ENCODE measurements at places on chromosomes 5 and 9. TPM values are rescaled to one million over a fixed set of nuclear protein-coding genes. Genes with fewer than 3 reads are reported as not detected.

Gene CA9
- total RNA-seq: 0.27 TPM

Gene SEMA6A
- 6.3 TPM for total RNA-seq

Gene MPDZ
- total RNA-seq: 17.3 TPM

Gene SPINK5
- 5.6 TPM for total RNA-seq

Gene FOXD4
- total RNA-seq: 0.13 TPM

Gene FOXD4L4
- not detected for total RNA-seq

Gene GABRG2
- not detected for total RNA-seq

Gene CKMT2
- total RNA-seq: not detected

Gene APBA1
- total RNA-seq: 1.1 TPM

Gene SOHLH1
- total RNA-seq: not detected

Gene ZDHHC11
- 1.3 TPM for total RNA-seq

Gene FABP6
- not detected for total RNA-seq

Gene C5orf52
- not detected for total RNA-seq

Gene FGFR4
- 16.4 TPM for total RNA-seq

Gene TRIM36
- total RNA-seq: 5.0 TPM

Gene MYOZ3
- 4.6 TPM for total RNA-seq

Gene SH3GL2
- total RNA-seq: 3.5 TPM

Gene NMUR2
- not detected for total RNA-seq

Gene TEX48
- total RNA-seq: not detected

Gene TXNDC8
- not detected for total RNA-seq

Gene WHRN
- 8.1 TPM for total RNA-seq

Gene SLC34A3
- not detected for total RNA-seq

Gene ABO
- 1.8 TPM for total RNA-seq

Gene ARID3C
- 0.48 TPM for total RNA-seq

Gene LHX3
- total RNA-seq: not detected

Gene ARRDC1
- total RNA-seq: 110 TPM

Gene SPATA24
- 7.7 TPM for total RNA-seq

Gene IL13
- total RNA-seq: not detected

Gene SEMA5A
- 4.0 TPM for total RNA-seq

Gene PPP6C
- 24.7 TPM for total RNA-seq

Gene FOXD4L5
- 0.04 TPM for total RNA-seq

Gene ARHGEF39
- total RNA-seq: 1.2 TPM

Gene PAEP
- total RNA-seq: 0.21 TPM

Gene GZMA
- not detected for total RNA-seq

Gene RFESD
- 0.21 TPM for total RNA-seq

Gene ZNF622
- 60.8 TPM for total RNA-seq

Gene SLC6A7
- not detected for total RNA-seq

Gene ANKRD20A1
- total RNA-seq: 0.08 TPM

Gene PCDHA9
- total RNA-seq: under 0.01 TPM

Gene EDIL3
- total RNA-seq: 41.7 TPM

Gene TMEM215
- not detected for total RNA-seq

Gene UBE2QL1
- total RNA-seq: 0.34 TPM

Gene HAVCR1
- total RNA-seq: 0.29 TPM

Gene CEL
- total RNA-seq: 0.68 TPM

Gene FYB1
- total RNA-seq: not detected

Gene ZCCHC9
- 18.8 TPM for total RNA-seq

Gene OTP
- total RNA-seq: not detected

Gene CER1
- not detected for total RNA-seq

Gene ZNF879
- total RNA-seq: 4.4 TPM

Gene SLC4A9
- total RNA-seq: not detected

Gene DMRT3
- 0.34 TPM for total RNA-seq

Gene HEMGN
- total RNA-seq: not detected

Gene SLC6A19
- total RNA-seq: not detected

Measured in kidney epithelial cell (primary cell).